CD4-positive, alpha-beta T cell treated with Interleukin-4 for 4 hours (primary cell): ENCODE measurements at places on chromosomes 11 and 22.
A peak's percentile ranks its signal among the peaks of the same experiment; 100 is the strongest.

- no peak for DNase-seq
Measured at GRCh38 chr22:26732284-26732683, 74.9 kb downstream of the MIAT start.

- DNase-seq = no peak
Measured at GRCh38 chr22:28450109-28450508, 229.5 kb downstream of the TTC28 start.

DNA sequence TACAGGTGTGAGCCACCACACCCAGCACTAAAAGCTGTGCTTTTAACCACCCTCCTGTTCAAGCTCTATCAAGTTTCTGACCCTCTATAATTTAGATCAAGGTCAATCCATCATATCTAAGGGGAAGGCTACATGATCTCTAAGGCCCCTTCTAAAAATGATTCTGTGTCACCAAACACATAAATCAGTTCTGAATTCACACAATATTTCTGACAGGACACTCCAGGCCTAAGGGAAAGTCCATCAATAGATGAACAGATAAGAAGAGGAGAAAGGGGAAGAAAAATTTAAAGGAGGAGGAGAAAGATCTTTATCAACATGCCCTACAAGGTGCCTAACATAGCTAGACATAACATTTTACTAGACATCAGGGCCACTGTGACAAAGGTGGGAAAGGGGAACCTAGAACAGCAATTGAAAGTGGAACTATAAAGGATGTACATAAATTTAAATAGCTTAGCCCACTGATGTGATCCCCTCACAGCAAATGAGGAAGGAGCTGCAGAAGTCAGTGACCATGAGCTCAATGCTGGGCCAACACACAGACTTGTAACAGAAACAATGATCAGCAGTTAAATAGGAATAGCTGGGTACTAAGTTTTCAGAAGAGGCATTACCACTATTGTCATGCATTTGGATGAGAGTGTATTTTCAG, 4.7 kb downstream of the PRCP start:
- DNase-seq = no peak

- no peak for DNase-seq
Measured at GRCh38 chr11:111465400-111465799, 46.8 kb downstream of the BTG4 start.

- no peak for DNase-seq
Measured at GRCh38 chr11:68750195-68751003, 921 bp downstream of the TESMIN start.

GRCh38 chr11:84714316-84714780, 912.8 kb downstream of the DLG2 start:
- DNase-seq = peak; percentile 2

- no peak for DNase-seq
Measured at GRCh38 chr11:92306966-92307510, 82.4 kb downstream of the FAT3 start.

- DNase-seq = no peak
Measured at GRCh38 chr11:113147249-113147648, 167.1 kb upstream of the TTC12 start.

DNA sequence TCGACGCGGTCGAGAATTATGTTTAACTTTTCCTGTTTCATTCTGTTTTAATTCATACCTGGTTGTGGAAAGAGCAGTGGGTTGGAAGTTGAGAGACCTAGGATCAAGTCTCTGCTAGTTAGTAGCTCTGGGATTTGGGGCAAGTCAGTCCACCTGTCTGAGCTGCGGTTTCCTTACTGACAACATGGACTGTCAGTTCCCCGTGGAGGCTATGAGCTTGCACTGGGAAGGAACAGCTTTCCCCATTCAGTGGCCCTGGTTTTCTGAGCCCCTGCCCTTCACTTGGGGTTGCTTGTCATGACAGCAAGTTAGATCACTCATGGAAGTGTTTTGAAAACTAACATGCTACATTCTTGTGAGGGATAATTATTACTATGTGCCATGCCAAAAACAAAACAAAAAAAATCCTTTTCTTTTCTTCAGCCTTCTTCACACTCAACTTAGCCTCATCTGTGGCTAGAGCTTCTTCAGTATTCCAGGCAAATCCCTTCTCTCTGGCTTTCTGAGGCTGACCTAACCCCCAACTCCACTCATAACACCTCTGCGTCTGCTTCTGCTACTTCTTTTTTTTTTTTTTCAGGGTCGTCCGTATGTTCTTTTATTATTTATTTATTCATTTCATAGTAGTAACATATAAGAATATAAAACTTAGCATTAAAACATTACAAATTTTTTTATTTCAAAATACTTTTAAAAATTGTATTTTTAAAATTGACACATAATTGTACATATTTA, 43.0 kb upstream of the ZBED5 start:
- no peak for DNase-seq

DNA sequence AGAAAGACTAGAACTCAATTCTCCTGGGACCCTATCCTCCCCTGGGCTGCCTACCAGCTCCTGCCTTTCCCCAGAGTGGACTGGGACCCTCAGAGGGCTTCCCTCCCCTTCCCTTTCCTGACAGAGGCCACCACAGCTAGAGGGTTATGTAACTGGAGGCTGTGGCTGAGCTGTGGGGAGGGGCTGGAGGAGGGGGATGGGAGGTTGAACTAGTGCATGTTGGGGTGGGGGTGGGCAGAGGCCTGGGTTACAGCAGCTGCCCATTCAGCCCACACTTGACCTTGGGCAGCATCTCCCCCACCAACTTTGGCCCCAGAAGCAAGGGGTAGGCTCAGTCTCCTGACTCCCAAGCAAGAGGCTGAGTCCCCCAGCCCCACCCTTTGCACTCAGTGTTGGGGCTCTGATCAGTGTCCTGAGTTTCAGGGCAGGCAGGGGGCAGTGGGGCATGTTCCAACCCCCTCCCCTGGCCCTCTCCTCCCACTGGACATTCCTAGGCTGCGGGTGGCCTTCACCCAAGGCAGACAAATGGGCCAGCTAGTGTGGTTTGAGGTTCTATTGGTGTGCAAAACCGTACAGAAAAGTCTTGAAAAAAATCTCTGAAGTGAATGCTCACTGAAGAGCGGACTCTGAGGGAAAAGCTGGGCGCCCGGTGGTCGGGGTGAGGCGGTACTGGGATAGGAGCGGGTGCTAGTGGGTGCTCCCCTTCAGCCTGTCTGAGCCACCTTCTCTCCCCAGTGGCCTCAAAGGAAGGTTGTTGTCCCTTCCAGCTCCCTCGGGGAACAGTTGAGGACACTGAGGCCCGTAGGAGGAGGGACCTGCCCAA, 3.8 kb downstream of the KCNC1 start:
- DNase-seq = no peak

DNA sequence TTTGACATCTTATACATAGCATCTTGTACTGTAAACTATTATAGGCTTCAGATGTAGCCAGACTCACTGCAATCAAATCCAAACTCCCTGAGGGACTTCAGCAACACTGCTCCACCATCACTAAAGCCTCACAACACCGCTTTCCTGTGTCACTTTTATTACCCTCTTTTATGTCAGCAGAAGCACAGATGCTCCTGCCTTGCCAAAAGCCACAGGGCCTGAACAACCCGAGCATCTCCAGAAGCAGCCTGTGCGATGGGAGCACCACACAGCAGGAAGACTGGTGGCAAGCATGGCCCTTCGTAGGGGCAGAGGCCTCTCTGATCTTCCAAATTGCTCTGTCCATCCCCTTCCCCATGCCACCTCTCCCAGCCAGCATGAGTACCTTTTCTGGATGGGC, 22.9 kb downstream of the TMEM123 start:
- no peak for DNase-seq

GRCh38 chr11:118791961-118792569, 1.1 kb upstream of the DDX6 start:
- no peak for DNase-seq

DNA sequence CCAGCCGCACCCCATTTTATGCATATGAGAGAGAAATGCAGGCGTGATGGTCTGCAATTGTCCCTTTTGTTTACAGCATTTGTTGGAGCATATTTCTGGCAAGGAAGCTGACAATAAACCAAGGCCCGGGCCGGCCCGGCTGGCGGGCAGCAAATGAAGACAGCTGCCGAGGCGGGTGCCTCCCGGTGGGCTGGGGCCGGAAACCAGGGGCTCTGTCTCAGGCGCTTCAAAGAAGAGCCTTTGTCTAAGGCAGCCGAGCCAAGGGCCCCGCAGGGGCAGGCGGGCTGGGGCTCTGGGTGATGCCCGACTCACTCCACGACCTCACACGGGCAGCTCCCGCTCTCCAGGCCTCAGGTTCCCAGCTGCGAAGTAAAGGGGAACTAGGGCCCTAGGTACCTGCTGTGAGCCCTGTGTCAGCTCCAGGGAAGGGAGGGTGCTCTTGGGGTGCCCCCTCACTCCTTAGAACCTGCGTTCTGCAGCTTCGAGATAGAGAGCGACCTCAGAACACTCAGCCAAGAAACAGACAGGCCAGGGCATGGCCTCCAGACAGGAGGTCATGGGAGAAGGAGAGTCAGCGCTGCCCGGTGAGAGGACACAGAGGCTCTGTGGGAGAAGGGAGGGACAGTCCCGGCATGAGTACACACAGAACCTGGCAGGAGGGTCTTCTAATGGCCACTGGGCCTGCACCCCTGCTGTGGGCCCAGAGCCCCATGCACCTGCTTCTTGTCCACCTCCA, 2.4 kb downstream of the LINC01488 start:
- DNase-seq = no peak

DNA sequence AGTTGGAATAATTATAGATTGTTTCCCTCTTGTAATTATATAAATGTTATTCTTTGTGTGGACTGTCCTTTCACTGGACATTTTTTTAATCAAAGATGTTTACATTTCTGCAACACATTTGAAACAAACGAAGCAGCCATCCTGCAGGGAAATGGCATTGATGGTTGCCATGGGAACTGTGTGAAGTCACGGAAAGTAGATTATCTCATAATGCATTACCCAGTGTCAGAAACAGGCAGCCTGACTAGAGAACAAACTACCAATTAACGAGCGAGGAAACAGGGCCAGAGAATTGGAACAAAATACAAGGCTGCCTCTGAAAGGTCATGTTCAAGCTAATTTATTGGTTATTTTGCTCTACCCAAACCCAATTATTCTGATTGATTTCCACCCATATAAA, 96.9 kb upstream of the LARGE1 start:
- no peak for DNase-seq

DNA sequence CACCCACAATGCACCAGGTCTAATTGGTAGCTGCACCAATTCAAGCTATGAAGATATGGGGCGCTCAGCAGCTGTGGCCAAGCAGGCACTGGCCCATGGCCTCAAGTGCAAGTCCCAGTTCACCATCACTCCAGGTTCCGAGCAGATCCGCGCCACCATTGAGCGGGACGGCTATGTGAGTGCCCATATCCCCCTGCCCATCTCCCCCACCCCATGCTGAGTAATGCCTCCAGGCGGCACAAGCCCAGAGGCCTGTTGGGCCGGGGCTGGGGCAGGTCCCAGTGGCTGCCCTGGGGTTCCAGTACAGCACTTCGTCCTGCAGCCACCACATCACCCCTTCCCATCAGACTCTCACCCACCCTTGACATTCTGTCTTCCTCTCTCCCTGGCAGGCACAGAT, 21.5 kb downstream of the POLR3H start:
- no peak for DNase-seq

DNA sequence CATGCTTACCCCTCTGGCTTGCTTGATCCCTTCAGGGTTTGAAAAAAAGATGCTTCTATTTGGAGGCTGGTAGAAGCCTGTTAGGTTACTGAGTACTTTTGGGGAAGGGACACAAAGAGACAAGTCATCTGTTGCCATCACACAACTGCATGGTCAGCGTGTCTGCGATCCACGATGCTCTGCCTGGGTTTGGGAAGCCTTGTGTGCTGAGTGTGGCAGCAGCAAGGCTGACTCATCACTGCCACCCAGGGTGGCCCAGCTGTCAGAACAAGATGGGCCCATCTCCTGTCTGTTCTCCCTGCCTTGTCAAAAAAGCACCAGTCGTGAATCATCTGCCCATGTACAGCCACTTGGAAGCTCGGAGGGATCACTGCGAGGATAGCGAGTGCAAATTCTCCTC, 26.2 kb downstream of the UBASH3B start:
- no peak for DNase-seq

GRCh38 chr11:13480198-13480597, 15.6 kb downstream of the PTH start:
- no peak for DNase-seq

DNA sequence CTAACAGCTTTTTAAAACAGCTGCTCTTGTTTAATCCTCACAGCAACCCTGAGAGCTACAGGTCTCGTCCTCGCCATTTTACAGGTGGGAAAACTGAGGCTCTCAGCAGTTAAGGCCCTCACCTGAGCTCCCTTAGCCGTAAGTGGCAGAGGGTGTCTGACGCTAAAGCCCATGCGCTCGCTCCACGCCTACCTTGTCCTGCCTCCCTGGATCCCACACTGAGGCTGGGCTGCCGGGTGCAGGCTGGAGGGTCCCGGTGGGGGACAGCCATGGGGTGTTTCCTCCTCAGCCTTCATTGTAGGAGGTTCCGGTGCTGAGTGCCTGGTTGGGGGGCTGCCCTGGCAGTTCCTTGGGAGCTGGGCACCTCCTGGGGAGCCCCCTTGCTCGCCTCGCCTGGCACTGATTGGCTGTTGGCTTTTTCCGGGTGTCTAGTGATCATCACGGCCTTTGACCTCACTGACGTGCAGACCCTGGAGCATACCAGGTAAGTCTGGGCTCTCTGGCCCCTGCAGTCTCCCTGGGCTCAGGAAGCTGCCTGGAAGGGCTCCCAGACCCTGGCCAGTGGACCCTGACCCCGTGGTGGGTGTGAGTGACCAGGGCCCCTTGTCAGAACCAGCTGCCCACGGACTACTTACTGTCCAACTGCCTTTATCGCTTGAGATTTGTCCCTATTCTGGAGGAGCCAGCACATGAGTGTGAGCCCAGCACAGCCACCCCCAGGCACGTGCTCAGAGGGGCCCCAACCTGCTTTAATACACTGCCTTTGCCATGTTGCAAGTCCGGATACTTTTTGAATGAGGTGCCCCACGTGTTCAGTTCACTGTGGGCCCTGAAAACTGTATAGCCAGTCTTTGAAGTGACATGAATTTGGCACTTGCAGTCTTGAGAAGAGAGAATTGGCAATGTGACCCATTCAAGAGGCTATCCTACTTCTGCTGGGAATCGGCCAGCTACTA, 12.6 kb downstream of the RAB36 start:
- no peak for DNase-seq

DNA sequence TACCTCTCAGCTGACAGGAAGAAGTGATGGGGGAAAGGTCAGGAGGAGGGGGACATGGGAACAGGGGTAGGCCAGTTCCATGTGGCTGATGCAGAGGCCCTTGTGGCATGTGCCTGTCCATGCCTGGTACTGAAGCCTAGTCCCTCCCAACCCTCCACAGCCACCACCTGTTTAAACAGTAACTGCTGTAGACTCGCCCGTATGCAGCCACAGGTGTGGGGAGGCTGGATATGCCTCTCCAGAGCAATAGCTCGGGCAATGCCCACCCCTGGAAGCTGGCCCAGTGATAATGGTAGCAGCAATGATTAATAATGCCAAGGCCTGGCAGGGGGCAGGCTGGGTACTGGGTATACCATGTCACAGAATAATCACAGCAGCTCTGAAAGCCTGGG, 2.3 kb downstream of the SMTN start:
- no peak for DNase-seq

GRCh38 chr11:62747475-62748160, 6.3 kb downstream of the ZBTB3 start:
- DNase-seq = no peak

- no peak for DNase-seq
Measured at GRCh38 chr11:90756617-90757016, 533.8 kb upstream of the CHORDC1 start.

- DNase-seq = no peak
Measured at GRCh38 chr11:9563196-9563730, 10.2 kb upstream of the WEE1 start.

GRCh38 chr11:82683029-82683428, 50.6 kb downstream of the FAM181B start:
- no peak for DNase-seq

- DNase-seq = no peak
Measured at GRCh38 chr22:20946080-20946986, 20.7 kb upstream of the AIFM3 start.

- no peak for DNase-seq
Measured at GRCh38 chr11:21059879-21060278, 390.5 kb downstream of the NELL1 start.
